ENCODE measurements at places on chromosomes 1 and 21.

GRCh38 chr1:183304440-183305107 is 113.6 kb downstream of the NMNAT2 start:
- DNase-seq = peak; percentile 89

DNA sequence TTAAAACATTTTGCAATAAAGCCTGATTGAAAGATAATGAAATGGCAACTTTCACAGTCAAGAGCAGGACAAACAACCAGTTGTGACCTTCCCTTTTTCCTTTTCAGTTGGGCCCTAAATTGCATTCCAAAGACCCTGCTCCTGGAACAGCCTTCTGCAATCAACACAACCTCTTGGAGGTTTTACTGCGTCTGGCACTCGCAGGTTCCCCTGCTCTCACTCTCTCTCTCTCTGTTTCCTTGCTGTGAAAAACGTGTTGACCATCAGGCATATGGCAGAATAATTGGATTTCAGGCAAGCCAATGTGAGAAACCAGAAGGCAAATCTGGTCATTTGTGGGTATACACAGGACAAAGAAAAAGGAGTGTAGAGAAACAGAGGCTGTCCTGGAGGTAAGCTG is 23.2 kb downstream of the SLC44A5 start:
- peak; percentile 29 for DNase-seq

GRCh38 chr1:188517139-188517538 is 1688.4 kb downstream of the PLA2G4A start:
- DNase-seq = no peak

- no peak for DNase-seq
Measured at GRCh38 chr1:55147524-55147923, 67.6 kb downstream of the USP24 start.

DNA sequence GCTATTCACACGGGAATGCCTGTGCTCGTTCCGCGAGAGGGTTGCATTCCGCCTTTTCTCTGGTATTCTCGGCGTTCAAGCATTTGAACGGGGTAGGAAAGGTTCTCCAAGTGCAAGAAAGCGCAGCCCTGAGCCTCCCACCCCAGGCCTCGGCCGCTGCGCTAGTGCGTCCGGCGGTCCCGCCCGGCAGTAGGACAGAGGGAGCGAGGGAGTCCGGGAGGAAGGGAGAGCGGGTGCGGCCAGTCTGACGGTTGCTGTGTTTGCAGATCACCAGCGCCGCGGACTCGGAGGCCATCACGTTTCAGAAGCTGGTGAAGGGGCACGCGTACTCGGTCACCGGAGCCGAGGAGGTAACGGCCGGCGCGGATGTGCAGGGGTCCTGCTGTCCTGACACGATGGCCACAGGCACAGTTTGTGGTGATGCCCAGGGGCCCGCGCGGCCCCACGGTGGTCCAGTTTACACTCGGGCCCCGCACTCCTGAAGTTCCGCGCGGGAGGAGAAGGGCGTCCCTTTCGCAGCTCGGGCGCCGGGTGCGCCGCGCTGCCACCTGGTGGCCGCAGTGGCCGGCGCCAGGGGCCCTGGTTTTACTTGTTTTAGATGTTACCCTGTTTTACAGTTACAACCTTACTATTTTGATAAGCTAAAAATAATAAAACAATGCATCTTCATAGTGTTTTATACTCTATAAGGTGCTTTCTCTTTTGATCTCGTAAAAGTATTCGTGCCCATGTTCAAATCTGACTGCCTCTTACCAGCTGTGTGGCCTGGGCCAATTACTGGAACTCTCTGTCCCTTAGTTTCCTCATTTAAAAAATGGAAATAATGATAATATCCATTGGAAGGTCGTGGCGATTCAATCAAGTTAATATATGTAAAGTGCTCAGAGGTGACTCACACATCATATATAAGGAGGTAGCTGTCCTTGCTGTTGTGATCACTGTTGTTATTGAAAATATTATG is 36.7 kb downstream of the CAPN2 start:
- peak; percentile 76 for DNase-seq

DNA sequence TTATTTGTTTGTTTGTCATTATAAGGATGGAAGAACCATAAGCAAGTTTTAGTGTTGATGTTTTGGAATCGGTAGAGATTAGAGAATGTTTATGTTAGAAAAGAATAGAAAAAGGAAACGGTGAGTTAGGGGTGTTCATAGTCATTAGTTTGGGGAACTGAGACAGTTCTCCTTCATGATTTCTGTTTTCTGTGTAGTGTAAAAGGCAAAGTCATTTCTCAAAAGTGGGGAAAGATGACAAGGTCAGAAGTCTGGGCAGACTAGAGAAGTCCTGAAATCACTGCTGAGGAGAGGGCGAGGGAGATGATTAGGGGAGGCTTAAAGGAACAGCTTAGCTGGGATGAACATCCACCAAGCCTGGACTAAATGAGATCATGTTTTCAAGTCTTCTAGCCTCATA is 498.9 kb downstream of the TTLL7 start:
- DNase-seq = no peak

GRCh38 chr1:231160895-231161666 is 777 bp upstream of the TRIM67 start:
- peak; percentile 23 for DNase-seq

GRCh38 chr21:15112858-15113257 is 48.1 kb upstream of the NRIP1 start:
- no peak for DNase-seq

GRCh38 chr1:37159102-37159501 is 124.8 kb upstream of the GRIK3 start:
- no peak for DNase-seq

DNA sequence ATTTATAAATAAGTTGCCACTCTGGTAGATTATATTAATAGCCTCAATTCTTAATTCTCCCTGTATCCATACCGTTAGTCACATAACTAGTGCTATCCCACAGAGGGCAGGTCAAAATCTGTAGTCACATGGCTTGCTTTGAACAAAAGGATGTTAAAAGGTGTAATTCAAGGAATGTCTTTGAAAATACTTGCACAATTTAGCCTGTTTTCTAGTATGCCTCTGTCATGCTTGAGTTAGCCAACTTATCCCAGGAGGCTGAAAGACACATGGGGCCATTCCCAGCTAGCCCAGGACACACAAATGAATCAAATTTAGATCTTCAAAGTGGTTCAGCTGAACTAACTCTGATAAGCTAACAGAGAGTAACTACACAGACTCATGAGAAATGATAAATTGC is 758.5 kb upstream of the NEGR1 start:
- DNase-seq = no peak

GRCh38 chr1:207669528-207670009 is 24.6 kb downstream of the CR1L start:
- DNase-seq = no peak

DNA sequence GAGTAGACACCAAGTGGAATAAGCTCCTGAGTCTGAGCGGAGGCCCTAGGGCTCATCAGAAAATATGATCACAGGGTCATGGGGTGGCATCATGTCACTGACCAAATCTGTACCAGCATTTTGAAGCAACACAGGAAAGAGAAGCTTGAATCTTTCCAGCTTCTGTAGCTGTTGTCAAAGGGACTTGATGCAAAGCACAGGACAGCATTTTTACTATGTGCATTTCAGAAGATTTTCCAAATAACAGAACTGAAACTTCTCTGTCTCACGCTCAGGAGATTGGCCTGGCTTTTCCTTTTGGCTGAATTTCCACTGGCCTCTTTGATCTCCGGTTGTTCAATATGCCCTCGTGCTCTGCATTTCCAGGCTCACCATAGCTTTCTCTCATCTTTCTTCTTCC is 127.2 kb upstream of the ATP1B1 start:
- DNase-seq = no peak

GRCh38 chr1:221575605-221576004 is 166.3 kb downstream of the DUSP10 start:
- no peak for DNase-seq

DNA sequence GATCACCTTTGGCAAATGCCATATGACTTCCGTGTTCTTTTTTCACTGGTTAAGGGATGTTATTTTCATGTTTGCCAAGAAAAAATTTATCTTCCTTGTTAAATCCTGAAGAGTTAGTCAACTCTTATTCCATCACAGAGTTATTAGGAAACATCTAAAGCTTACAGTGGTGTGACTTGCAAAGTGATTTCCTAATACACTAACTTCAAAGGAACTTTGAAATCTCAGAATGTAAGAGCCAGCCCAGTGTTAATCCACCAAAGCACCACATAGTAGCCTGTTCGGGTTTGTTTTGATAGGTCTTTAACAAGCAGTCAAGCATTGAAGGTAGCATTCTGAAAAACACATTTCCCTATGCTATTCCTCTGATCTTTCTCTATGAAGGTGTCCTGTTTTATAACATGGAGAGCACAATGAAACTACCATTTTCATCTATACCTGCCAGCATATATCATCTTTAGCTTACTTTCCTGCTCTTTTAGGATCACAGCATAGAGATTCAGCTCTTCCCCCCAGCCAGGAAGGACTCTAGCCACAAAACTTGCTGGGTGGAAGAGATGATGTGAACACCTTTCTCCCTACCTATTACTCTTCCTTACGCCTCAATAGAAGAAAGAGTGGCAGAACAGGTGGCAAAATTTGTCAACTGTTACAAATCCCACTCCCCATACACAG is 82.4 kb upstream of the MAGI3 start:
- DNase-seq = no peak

DNA sequence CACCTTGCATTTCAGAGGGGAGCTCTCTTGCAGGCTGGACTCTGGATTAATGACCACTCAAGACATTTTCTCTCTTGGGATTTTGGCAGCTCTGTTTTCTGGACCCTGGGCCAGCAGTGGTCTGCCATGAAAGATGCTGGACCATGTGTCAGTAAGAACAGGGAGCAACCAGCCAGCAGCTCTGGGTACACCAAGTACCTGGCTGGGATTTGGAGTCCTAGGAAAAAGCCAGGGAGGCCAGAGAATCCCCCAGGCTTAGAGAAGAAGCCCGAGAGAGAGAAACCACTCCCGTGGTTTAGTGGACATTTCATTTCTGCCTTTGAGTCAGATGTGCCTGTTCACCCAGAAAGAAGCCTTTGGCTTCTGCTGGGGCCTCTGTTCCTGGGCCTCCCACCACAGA is 2.5 kb downstream of the NFASC start:
- DNase-seq = no peak
